NCI-H2029 treated with DMSO at 0.1 percent for 48 hours (cell line): ENCODE measurements at places on chromosomes 12 and 14.
A peak's percentile ranks its signal among the peaks of the same experiment; 100 is the strongest.

DNA sequence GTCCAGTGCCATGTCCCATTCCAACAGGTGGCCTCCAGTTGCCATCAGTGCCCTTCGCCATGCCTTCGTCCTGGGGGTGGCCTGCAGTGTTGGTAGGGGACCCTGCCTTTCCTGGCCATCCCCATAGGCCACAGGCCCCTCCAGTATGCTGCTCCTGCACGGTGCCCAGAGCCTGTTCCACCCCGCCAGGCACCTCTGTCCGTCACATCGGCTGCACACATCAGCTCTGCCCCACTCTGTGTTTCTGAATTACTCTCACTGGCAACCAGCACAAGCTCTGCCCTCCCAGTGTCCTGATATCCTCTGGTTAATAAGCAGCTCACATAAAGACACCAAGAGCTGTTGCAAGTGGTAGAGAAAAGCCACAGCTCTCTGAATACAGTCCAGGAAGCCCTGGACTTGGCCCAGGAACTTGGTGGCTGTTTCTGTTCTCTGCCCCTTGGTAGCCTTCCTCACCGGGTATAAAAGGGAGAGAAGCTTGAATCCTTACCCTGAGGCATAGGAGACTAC lies 31.3 kb upstream of the ATP2A2 start:
- DNase-seq, result no peak

DNA sequence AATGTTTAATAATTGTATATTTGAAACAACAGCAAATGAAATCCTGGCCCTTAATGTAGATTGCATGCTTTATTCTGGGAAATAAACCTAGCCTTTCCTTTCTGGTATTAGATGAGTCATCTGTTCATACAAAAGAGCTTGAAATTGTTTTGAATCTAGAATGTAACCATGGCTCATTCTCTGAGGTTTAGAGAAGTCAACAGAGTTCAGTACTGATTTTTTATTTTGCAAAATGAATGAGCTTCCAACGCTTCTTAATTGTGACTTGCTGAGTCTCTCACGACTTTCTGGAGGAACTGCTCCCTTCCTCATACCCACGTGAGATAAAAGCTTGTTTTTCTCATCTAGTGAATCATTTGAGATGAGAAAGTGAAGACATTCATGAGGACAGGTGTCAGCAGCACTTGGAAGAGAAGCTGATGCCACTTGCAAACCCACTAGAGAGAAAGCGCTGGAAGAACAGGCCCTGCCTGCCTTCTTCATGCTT lies 509.6 kb downstream of the VRK1 start:
- no peak for DNase-seq

GRCh38 chr14:64703395-64704142 lies 655 bp upstream of the PLEKHG3 start:
- no peak for DNase-seq

DNA sequence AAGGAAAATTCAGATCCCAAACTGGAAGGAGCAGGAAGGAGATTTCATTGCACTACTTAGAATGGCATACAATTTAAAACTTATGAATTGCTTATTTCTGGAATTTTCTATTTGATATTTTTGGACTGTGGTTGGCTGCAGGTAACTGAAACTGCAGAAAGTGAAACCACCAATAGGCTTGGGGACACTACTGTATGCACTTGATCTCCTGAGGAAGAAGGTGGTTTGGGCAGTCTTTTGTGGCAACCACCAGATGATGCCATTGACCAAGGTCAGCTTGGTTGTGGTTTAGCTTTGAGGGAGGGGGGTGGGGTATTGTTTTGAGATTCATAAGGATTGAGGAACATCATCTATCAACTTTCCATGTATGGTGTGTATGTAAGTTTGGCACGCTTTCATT lies 209.5 kb upstream of the STXBP6 start:
- DNase-seq, result no peak

DNA sequence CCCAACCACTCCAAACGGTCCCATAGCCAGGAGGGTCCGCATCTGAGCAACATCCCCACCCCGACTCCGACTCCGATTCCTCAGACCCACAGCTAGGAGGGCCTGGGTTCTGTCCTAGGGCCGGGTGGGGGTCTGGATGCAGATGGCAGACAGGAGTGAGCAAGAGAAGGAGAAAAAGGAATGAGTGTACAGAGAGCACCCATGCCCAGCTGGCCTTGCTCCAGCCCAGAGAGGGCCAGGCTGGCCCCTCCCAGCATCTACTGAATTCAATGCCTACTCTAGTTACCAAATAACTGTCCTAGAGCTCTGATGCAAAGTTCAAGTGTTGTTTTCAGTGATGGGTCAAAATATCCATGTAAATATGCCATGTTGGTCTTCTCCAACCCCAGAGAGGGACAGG lies 40.8 kb downstream of the VDR start:
- DNase-seq, result no peak

DNA sequence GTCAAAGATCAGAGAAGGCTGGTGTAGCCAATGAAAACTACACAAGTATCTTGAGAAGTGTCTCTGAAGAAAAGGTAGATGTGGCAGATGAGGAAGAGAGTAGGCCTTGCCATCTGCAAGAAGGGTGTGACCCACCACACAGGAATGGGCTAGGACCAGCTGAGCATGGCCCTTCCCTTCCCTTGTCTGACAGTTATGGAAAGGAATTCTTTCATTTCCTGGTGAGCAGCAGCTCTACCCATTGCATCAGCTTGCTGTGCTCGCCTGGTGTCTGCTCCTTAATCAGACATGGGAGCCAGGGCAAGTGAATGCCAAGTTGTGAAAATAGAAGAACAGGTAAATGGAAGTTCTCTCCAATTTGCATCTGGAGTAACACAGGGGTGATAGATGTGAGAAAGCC lies 145.2 kb upstream of the KRR1 start:
- DNase-seq, result no peak

DNA sequence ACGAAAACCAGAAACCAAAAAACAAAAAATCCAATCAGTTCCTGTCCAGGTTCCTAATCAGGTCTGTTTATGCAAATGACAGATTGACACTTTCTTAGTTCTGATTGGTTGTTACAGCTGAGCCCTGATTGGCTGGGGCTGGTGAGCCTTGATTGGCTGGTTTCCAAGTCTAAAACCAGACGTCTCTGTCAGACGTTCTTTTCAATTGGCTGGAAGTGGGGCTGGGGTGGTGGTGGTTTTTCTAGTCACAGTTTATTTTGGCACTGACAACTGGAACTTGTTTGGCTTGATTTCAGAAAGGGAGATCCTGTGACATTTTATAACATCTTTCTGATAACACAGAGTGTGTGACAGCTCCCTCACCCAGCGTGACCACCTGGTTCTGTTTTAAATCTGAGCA lies 36.1 kb upstream of the PRICKLE1 start:
- DNase-seq, result no peak

- DNase-seq, result no peak
These were observed 138.8 kb downstream of the DAD1 start for GRCh38 chr14:22450266-22450665.

DNA sequence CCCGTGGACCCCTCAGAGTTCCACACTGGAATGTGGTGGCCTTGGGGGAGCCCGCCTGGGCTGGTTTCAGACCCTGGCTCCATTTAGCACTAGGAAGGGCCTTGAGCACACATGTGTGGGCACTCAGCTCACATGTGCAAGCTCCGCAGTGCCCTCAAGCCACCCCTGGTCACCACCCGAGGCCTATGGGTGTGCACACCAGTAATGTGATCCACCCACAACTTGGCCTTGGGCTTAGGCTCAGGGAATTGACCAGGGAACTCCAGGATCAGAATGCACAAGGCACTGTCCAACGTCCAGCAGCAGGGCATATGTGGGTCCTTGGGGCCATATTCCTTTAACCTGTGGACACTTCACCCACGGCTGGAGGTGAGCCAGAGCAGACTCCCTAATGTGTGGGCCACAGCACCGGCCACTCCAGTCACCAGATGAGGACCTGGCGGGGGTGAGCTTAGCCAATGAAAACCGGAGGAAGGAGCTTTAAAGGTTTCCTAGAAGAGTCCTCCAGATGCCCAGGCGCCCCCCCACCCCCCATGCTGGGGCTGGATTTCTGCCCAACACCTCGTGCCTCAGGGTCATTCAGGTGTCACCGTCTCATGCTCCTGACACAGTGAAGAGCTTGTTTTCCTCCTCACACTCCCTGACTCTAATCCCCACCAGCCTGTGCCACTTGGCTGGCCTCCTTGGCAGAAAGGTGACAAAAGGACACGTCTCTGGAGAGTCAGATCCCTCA lies 209.2 kb downstream of the ZFP36L1 start:
- no peak for DNase-seq

GRCh38 chr12:120138366-120138765 lies 21.8 kb upstream of the RAB35 start:
- DNase-seq, result no peak

DNA sequence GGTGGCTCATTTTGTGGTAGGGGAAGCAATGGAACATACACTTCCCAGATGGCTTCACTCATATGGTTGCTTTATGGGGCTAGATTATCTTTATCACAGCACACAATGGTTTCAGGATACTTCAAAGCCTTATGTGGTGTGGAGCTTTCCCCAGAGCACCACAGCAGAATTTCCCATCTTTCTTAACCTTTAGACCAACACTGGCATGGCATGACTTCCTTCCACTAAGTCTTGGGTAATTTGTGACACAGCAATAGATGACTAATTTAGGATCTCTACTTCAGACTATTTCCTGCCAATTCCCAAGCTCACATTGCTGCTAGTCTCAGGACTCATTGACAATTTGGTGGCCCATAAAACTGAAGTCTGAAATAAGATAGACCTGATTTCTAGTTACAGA lies 36.9 kb upstream of the DCN start:
- DNase-seq, result no peak

DNA sequence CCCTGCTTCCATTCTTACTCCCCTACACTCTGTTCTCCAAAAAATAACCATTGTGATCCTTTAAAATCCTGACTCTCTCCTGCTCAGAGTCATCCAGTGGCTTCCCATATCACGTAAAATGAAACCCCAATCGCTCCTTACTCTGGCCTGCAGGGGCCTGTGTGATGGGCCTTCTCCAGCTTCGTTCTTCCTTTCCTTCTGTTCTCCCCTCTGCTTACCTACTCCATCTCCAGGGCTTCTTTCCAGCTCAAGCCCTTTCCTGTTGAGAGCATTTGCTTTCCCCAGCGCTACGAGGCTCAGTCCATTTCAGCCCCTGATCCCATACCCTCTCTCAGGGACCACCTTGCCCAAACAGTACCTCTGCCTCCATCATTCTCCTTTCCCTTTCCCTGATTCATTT lies 144.4 kb upstream of the ARHGAP5 start:
- DNase-seq, result no peak

- DNase-seq, result no peak
These were observed 22.2 kb downstream of the DUSP16 start for GRCh38 chr12:12540261-12541013.

GRCh38 chr14:102942069-102942468 lies 19.6 kb downstream of the AMN start:
- DNase-seq, result no peak

- peak; percentile 81 for DNase-seq
These were observed 19.3 kb upstream of the SERPINA6 start for GRCh38 chr14:94342334-94342934.

DNA sequence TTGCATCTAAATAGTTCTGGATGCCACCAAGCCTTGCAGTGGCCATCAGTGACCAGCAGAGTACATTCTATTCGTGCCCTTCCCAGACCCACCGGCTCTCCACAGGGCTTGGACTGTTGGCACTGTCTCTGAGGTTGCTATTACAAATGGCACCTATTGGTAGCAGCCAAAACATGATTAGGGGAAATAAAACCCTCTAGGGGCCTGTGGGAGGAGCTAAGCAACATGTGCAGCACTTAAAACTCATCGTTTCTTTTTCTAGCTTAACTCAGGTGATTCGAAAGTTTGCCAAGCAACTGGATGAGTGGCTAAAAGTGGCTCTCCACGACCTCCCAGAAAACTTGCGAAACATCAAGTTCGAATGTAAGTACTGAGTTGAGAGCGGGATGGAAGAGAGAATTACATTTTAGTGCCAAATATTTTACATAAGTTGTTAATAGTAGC lies 65.4 kb upstream of the RIC8B start:
- no peak for DNase-seq
